ENCODE measurements at places on chromosomes 13 and 19. TPM values are rescaled to one million over a fixed set of nuclear protein-coding genes. Genes with fewer than 3 reads are reported as not detected.
A peak's percentile ranks its signal among the peaks of the same experiment; 100 is the strongest.

Gene DAND5
- 0.14 TPM for polyA plus RNA-seq

- H3K27me3 ChIP-seq: no peaks in the 10 kb centered on the region
- no peak for DNase-seq
- peaks cover 34% of the 10 kb centered on the region for H3K4me1 ChIP-seq
- peaks cover 13% of the 10 kb centered on the region for H3K36me3 ChIP-seq
These were observed 2.7 kb upstream of the FAM174C start for GRCh38 chr19:1272423-1273262.

DNA sequence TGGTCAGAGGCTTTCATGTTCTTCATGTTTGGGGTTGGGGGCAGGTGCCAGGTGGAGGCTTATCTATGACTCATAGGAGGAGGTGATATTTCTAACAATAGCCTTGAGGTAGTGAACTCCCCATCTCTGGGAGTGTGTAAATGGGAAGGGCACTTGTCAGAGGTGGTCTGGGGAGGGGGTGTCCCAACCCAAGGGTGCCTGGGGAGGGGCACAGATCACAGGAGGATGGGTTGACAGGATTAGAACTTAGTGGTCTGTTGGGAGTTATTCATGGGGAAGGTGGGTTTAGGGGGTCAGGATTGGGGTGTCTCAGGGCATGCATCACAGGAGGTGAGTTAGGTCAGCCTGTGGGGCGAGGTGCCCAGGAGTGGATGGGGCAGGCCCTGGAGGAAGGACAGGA lies 1.6 kb downstream of the ACTL9 start:
- H3K4me1 ChIP-seq: no peaks in the 10 kb centered on the region
- no peak overlapping the region for H3K4me3 ChIP-seq
- H3K27ac ChIP-seq: no peak overlapping the region
- DNase-seq: no peak
- no peaks in the 10 kb centered on the region for H3K36me3 ChIP-seq

DNA sequence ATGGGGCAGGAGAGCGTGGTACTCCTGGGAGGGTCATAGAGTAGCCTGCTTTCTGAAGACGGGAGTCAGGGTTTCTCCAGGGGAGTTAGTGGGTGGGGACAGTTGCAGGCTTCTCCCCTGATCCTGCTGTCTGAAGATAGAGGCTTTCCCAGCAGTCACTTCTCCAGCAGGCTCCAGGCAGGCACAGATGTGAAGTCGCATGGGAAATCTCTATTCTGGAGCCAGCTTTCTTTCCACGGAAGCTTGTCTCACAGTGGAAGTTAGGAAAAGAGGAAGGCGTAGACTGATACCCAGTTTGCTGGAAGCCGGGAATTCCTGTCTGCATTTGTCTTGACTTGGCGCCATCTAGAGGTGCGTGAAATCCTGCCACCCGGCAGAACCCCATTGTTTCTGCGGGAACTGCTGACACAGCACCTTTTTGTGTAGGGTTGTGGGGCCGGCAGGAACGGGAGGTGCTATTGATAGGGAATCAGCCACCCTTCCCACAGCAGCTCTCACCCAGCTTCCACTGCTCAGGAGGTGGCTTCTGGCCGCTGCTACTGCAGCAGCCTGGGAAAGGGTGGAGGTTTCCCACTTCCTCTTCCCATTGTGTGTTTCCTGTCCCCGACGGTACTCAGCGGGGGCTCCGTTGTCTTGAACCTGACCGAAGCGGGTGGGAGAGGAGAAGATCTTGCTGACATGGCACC lies 28.5 kb upstream of the NPAS1 start:
- peak; percentile 92 for DNase-seq
- peaks cover 25% of the 10 kb centered on the region for H3K36me3 ChIP-seq
- H3K4me1 ChIP-seq: peaks cover 8% of the 10 kb centered on the region
- no peak overlapping the region for H3K4me3 ChIP-seq

Gene TMEM145
- 0.40 TPM for polyA plus RNA-seq

GRCh38 chr13:112809332-112810315 lies 119.8 kb downstream of the ATP11A start:
- DNase-seq: no peak
- H3K27ac ChIP-seq: no peak overlapping the region
- H3K4me1 ChIP-seq: no peaks in the 10 kb centered on the region
- H3K4me3 ChIP-seq: no peak overlapping the region
- H3K36me3 ChIP-seq: peaks cover 41% of the 10 kb centered on the region
- no peaks in the 10 kb centered on the region for H3K27me3 ChIP-seq

DNA sequence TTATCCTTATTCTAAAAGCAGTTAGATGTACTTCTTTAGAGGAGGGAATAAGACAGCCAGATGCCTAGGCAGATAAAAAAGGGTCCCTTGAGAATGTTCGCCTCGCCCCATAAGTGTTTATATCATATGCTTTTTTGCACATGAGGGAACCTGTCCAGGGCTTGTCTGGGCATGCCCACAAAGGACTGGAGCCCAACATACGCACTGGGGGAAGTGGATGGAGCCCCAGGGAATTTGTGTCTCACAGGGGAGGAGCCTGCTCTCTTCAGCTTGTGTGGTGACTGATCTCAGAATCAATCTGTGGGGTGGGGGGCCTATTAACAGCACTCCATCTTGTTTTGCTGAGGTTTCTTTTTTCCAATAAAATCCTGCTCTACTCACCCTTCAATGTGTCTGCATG lies 22.6 kb downstream of the MED4 start:
- DNase-seq: no peak
- H3K4me1 ChIP-seq: peaks cover 3% of the 10 kb centered on the region
- no peaks in the 10 kb centered on the region for H3K27me3 ChIP-seq
- H3K36me3 ChIP-seq: peaks cover 20% of the 10 kb centered on the region
- H3K4me3 ChIP-seq: no peak overlapping the region

DNA sequence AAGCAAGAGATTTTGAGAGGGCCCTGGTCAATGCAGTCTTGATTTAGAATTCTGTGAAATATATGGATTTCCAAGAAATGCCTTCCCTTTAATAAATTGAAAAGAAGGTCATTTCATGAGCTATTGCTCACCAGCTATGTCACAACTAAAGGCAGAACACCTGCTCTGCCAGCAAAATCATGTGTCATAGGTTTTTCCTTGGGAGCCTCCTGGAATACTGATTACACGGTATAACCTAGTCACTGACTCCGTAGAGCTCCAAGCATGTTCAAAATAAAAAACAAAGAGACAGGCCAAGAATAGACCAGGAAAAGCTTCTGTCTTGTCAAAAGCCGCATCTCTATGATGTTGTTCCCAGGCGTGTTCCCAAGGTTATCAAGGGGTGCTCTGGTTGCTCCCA lies 45.5 kb downstream of the HSPH1 start:
- H3K4me1 ChIP-seq: no peaks in the 10 kb centered on the region
- no peak overlapping the region for H3K27ac ChIP-seq
- no peaks in the 10 kb centered on the region for H3K27me3 ChIP-seq
- no peaks in the 10 kb centered on the region for H3K36me3 ChIP-seq

Gene ETV2
- polyA plus RNA-seq: 2.5 TPM

Gene SSC5D
- 0.66 TPM for polyA plus RNA-seq
